ENCODE measurements at places on chromosomes 16 and 17.
A peak's percentile ranks its signal among the peaks of the same experiment; 100 is the strongest.

- DNase-seq = peak; percentile 98
Observed at GRCh38 chr16:85570735-85571562, 42.2 kb upstream of the GSE1 start.

DNA sequence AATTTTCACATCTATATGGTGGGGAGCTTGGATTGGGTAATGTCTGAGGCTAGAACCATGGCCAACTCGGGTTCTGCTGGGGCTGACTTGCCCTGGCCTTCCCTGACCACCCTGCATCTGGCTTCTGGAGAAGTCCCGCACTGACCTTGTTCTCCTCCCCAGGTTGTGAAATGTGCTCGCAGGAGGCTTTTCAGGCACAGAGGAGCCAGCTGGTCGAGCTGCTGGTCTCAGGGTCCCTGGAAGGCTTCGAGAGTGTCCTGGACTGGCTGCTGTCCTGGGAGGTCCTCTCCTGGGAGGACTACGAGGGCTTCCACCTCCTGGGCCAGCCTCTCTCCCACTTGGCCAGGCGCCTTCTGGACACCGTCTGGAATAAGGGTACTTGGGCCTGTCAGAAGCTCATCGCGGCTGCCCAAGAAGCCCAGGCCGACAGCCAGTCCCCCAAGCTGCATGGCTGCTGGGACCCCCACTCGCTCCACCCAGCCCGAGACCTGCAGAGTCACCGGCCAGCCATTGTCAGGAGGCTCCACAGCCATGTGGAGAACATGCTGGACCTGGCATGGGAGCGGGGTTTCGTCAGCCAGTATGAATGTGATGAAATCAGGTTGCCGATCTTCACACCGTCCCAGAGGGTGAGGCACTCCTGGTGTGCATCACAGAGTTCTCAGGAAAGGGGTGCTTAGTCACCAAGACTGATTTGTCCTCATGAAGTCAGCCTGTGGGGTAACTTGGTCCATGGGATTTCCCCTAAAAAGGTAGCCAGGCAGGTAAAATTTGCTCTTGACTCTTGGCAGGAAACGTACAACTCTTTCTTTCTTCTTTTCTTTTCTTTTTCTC, 6.1 kb downstream of the NOD2 start:
- no peak for DNase-seq

GRCh38 chr17:76000755-76001521, at the start of gene CDK3:
Gene CDK3, plus strand, starts transcription at chr17:76000855. Its CDS starts 571 bp downstream, at chr17:76001426.
- no peak for DNase-seq

GRCh38 chr17:45320931-45321461, 4.2 kb upstream of the MAP3K14 start:
- DNase-seq = peak; percentile 41

- no peak for DNase-seq
Observed at GRCh38 chr17:39555368-39555767, 52.4 kb downstream of the NEUROD2 start.

GRCh38 chr16:86338403-86339115, 171.8 kb upstream of the FOXF1 start:
- DNase-seq = no peak

GRCh38 chr17:66695098-66695497, 139.8 kb upstream of the CACNG5 start:
- DNase-seq = no peak

GRCh38 chr16:68750193-68750695, 13.2 kb downstream of the CDH1 start:
- DNase-seq = no peak
